Activated B cell treated with CpG ODN at 0.5 μM for 24 hours (primary cell): ENCODE measurements at places on chromosomes 5 and 9. TPM values are rescaled to one million over a fixed set of nuclear protein-coding genes. Genes with fewer than 3 reads are reported as not detected.

GRCh38 chr9:13487498-13487897 is 208.0 kb upstream of the MPDZ start:
- no peak for DNase-seq

DNA sequence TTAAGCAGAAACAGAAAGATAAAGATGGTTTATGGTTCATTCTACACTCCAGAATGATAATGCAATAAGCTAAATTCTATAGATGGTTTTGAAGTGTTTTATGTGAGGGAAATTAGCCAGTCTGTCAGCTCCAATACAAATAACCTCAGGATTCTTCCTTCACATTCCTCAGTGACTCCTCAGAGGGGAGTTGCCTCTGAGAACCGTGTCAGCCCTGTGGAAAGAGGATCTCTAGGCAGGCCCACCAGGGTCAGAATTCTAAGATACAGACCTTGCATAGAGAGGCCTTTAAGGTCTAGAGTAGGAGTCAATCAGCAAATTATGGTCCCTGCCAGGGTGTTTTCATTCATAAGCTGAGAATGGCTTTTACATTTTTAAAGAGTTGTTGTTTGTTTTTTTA is 26.6 kb downstream of the RUSC2 start:
- no peak for DNase-seq

DNA sequence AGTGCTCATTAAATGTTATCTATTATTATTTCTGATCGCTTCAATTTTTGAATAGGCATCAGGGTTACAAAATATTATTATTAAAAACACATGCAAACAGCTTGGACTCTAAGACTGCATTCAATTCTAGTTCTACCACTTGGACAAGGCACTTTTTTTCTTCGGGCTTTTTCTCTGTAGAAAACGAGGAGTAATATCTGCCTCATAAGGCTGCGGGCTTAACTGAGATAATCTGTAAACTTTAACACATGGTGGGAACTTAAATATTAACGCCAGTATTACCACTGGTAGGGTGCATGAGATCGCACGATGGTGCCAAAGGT is 511 bp upstream of the SPDL1 start:
- DNase-seq: no peak

Gene INVS
- 26.7 and 34.0 TPM in 2 replicates for total RNA-seq

DNA sequence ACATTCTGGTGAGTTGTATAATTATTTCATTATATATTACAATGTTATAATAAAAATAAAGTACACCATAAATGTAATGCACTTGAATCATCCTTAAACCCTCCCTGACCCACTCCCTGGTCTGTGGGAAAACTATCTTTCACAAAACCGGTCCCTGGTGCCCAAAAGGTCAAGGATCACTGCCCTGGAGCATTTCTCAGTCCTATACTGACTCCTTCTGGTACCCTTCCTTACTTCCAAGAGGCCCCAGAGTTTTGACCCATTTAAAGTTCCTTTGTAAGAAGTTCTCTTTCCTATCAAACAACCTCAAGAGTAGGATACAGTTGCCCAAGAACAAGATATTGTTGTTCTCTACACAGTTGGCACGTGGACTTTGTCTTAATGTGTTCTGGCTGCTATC is 88.9 kb upstream of the TRPM3 start:
- DNase-seq: no peak

Gene FGD3
- 46.5 and 61.9 TPM in 2 replicates for total RNA-seq

Gene PDLIM4
- total RNA-seq: not detected in 2 replicates

GRCh38 chr5:1950708-1951103 is 68.0 kb upstream of the IRX4 start:
- no peak for DNase-seq

Gene CTXN3
- total RNA-seq: not detected in 2 replicates

Gene IL5
- total RNA-seq: not detected in 2 replicates

Gene IFNA21
- total RNA-seq: not detected in 2 replicates

- DNase-seq: peak; percentile 41
Measured at GRCh38 chr9:130128251-130128650, 44.0 kb upstream of the NCS1 start.

- DNase-seq: no peak
Measured at GRCh38 chr9:129702589-129703520, 37.4 kb downstream of the PRRX2 start.

Gene CCDC192
- total RNA-seq: not detected in 2 replicates

DNA sequence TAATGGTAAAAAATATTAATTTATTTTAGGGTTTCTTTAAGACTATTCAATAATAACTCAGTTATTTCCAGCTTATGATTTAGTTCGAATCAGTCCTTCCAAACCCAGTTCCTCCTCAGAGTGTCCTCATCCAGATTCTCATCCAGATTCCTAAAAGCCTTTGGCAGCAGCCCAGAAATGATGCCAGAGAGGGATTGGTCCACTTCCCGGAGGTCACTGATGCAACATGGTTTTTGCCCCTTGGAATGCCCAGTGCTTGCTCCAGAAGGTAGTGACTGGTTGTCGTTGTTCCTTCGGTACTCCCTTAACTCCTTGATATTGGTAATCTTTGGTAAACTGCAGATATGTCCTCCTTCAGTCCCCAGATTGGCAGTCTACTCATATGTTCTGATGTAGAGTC is 493.1 kb upstream of the DMAC1 start:
- no peak for DNase-seq

DNA sequence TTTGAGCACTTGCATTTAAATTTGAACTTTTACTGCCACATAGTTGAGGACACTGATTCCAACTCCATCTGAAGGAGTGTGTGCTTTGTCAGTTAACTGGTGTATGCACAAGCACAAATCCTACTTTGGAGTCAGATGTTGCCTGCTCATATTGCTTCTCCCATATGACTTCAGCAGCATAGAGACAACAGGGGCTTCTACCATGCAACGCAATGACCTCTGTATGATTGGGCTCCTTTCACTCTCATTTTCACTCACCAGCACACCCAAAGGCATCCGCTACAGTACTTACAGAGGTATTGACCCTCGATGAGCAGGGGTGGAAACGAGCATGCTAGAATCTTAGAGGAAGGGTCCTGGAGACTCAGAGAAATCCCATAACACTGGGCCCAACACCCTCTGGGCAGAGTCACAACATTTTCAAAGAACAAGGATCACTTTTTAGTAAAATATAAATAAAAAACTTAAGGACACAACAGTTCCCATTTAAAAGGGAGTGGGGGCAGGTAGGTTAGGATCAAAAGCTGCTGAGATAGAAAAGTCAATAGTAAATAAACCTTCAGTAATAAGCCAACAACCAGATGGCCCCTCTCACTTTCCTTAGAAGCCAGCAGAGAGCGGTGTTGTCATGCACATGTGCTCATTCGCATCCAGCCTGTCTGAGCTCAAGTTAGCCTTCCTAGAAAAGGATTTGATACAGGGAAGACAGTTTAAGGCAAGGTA is 203.8 kb downstream of the SNCAIP start:
- peak; percentile 17 for DNase-seq

Gene TMEM267
- 15.2 and 16.3 TPM in 2 replicates for total RNA-seq

- no peak for DNase-seq
Measured at GRCh38 chr5:131463656-131464055, 171.4 kb downstream of the RAPGEF6 start.

Gene ZNF189
- total RNA-seq: 16.1 and 21.1 TPM in 2 replicates

DNA sequence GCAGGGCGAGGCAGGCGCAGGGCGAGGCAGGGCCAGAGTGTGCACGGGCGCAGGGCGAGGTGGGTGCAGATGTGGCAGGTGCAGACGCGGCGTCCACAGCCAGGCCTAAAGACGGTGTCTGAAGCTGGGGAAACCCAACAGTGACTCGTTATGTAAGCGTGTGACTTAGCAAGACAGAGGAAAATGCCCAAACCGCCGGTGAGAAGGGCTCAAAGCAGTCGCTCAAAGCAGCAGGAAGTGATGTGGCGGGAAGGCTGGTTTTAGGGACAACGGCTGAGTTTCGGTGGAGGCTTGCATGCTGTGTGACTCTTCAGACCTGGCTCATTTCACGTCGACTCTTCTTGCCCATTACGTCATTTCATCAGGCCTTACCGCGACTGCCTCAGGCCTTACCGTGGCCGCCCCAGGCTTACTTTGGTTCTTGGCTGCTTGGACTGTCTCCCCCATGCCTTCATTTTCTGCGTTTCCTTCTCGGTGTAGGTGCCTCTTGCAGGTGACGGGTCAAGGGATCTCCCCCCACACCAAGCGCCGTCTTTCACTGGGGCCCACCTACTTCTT is 50.5 kb upstream of the EXOC3 start:
- no peak for DNase-seq

Gene DDX41
- 128 and 144 TPM in 2 replicates for total RNA-seq

Gene PCDHGA4
- 0.34 and 0.75 TPM in 2 replicates for total RNA-seq

DNA sequence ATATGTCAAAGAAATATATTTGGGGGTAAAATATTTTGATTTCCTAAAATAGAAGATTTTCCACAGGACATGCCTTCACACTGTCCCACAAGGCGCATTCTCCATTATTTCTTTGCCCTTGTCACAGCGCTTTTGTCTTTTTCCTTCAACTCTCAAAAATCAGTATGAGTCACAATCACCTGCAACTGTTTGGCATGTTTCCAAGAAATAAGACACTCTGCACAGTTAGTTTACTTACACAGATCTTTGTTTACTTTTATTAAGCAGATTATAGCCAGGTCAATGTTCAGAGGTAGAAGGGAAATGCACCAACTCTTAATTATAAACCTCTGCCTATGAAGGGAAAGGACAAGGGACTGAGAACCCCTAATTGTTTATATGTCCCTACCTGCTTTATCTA is 9.5 kb downstream of the CEMIP2 start:
- no peak for DNase-seq

DNA sequence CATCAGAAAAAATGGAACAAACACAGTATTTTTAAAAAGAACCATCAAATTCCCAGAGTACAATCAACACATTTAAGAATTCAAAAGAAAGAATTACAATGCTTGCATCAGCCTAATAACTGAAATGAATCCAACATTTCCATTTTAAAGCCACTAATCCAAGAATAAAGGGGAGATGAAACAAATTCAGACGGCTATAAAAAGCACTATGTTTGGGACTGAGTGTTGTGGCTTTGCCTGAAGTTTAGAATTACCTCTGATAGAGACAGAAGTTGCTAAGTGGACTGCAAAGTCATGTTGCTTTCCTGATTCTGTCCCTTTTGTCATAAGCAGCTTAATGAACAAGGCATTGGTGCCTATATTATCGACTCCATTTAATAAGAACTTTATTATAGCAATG is 135.4 kb upstream of the RGMB start:
- DNase-seq: no peak

Gene MAMDC2
- not detected in 2 replicates for total RNA-seq

DNA sequence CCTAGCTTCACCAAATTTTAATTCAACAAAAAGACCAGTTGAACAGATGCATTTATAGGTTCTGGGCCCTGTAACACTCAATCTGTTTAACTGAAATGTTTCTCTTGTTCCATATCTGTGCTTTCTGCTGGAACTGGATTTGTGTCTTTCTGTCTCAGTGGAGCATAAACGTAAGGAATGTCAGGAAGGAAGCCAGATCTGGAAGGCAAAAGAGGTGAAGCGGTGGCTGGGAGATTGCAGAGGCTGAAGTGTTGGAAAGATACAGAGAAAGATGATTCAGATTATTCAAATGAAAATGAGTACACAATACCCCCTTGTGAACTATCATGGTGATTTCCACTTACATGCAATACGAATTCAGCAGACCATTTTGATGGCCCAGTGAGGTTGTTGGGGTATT is 406.8 kb downstream of the BRINP1 start:
- no peak for DNase-seq

Gene PTGR1
- total RNA-seq: 0.24 and 0.35 TPM in 2 replicates

Gene REEP2
- total RNA-seq: 0.42 TPM in 1 of 2 replicates, not detected in the other

Gene POU5F2
- total RNA-seq: 2.1 and 2.9 TPM in 2 replicates

- DNase-seq: no peak
Measured at GRCh38 chr5:58477760-58478376, 13.4 kb upstream of the GAPT start.

DNA sequence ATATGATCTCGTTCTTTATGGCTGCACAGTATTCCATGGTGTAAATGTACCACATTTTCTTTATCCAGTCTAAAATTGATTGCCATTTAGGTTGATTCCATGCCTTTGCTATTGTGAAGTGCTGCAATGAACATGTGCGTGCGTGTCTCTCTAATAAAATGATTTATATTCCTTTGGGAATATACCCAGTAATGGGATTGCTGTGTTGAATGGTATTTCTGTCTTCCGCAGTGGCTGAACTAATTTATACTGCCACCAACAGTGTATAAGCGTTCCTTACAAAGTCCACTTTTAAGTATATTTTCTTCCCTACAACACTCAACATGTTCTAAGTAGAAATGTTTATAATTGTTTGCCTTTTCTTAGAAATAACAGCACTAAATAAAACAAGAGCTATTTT is 521.9 kb downstream of the DTWD2 start:
- DNase-seq: no peak

GRCh38 chr5:93403141-93403928 is 177.7 kb downstream of the NR2F1-AS1 start:
- no peak for DNase-seq

Gene IFNK
- total RNA-seq: not detected in 2 replicates

Gene RMRP
- total RNA-seq: 8,247 and 9,516 TPM in 2 replicates

Gene PKD2L2
- total RNA-seq: not detected in 2 replicates

- peak; percentile 85 for DNase-seq
Measured at GRCh38 chr9:133478851-133479711, at the start of gene SLC2A6. Gene SLC2A6, minus strand, starts transcription at chr9:133479099. Its CDS starts 40 bp downstream, at chr9:133479059.

Gene GABRA6
- not detected in 2 replicates for total RNA-seq

Gene PCDHA9
- total RNA-seq: not detected in 2 replicates

DNA sequence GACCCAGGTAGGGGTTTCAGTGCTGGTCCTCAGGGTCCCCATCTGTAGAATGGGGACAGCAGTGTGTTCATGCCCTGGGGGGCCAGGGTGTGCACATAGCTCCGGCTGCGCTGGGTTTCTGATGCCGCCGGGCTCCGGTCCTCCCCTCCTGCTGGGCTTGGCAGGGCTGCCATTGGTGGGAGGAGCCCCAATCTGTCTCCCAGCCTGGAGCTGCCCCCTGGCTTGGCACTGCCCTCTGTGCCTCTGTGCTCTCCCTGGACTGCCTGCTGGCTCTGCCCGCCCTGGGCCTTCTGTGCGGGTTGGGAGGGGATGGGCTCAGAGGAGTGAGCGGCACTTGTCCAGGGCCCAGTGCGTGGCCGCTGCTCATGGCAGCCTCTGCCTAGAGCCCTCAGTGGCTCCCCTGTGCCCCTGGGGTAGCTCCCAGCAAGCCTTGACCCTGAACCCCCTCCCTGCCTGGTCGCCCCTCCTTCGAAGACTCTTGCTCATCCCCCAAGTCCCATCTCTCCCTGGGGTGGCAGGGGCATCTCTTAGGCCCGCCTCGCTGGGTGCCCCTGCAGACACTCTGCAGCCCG is 35.7 kb downstream of the RXRA start:
- no peak for DNase-seq

Gene CARTPT
- not detected in 2 replicates for total RNA-seq
